CD8-positive, alpha-beta memory T cell (primary cell): ENCODE measurements at places on chromosomes 5 and 9. TPM values are rescaled to one million over a fixed set of nuclear protein-coding genes. Genes with fewer than 3 reads are reported as not detected.

- no peak for DNase-seq
Observed at GRCh38 chr5:87120518-87121303, 147.0 kb upstream of the RASA1 start.

- no peak for DNase-seq
Observed at GRCh38 chr9:1157836-1158235, 107.7 kb downstream of the DMRT2 start.

- no peak for DNase-seq
Observed at GRCh38 chr5:32837211-32837610, 126.1 kb downstream of the NPR3 start.

- no peak for DNase-seq
Observed at GRCh38 chr5:171269717-171270116, 39.3 kb upstream of the TLX3 start.

DNA sequence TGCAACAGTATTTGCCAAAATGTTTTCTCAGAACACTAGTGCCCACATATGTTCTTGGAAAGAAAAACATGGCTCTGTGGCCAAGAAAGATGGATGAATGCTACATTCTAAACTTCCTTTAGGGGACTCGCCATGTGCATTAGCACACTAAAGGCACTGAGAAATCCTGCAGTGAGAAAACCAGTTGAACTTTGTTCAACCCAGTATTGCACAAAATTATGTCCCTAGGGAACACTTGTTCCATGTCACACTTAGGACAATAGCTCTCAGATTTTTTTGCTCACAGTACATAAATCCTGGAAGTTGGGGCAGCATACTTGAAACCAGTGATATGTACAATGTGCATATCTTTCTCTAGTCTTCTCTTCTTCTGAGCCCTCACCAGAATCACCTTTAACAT is 96.6 kb downstream of the ADRB2 start:
- DNase-seq, result no peak

DNA sequence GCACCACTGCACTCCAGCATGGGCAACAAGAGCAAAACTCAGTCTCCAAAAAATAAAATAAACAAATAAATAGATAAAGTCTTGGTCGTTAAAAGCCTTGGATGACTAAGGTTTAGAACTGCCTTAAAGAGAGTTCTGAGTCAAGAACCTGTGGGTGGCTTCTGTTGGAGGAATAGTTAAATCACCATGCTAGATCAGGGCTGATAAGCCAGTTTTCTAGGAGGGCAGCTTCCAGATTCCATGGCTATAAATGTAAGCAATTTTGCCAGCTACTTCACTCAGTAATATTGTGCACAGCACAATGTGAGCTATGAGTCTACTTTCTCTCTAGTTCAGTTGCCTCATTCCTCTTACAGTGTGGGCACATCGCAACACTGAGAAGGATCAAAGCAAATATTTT is 242.1 kb upstream of the NUDT12 start:
- DNase-seq, result no peak

GRCh38 chr9:75918154-75918553 is 27.7 kb downstream of the PCSK5 start:
- DNase-seq, result no peak

DNA sequence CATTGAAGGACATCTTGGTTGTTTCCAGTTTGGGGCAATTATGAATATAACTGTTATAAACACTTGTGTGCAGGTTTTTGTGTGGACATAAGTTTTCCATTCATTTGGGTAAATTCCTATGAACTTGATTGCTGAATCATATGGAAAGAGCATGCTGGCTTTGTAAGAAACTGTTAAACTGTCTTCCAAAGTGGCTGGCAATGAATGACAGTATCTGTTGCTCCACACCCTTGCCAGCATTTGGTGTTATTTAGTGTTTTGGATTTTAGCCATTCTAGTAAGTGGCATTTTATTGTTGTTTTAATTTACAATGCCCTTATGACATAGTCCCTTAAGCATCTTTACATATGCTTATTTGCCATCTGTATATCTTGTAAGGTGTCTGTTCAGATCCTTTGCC is 29.8 kb upstream of the UGT3A2 start:
- DNase-seq, result no peak

- DNase-seq, result no peak
Observed at GRCh38 chr5:38426490-38426889, 130.0 kb downstream of the LIFR start.

GRCh38 chr5:31300501-31300900 is 107.0 kb downstream of the CDH6 start:
- no peak for DNase-seq

- DNase-seq, result no peak
Observed at GRCh38 chr5:37900692-37901091, 60.9 kb upstream of the GDNF start.

Gene LOX
- total RNA-seq, result not detected

Gene ZBTB5
- total RNA-seq, result 7.0 TPM
